Stimulated activated CD8-positive, alpha-beta memory T cell treated with anti-CD3 and anti-CD28 coated beads, Interleukin-2, amount 100 ng/mL, for 1 hour (primary cell): ENCODE measurements at places on chromosomes 1 and 21.

DNA sequence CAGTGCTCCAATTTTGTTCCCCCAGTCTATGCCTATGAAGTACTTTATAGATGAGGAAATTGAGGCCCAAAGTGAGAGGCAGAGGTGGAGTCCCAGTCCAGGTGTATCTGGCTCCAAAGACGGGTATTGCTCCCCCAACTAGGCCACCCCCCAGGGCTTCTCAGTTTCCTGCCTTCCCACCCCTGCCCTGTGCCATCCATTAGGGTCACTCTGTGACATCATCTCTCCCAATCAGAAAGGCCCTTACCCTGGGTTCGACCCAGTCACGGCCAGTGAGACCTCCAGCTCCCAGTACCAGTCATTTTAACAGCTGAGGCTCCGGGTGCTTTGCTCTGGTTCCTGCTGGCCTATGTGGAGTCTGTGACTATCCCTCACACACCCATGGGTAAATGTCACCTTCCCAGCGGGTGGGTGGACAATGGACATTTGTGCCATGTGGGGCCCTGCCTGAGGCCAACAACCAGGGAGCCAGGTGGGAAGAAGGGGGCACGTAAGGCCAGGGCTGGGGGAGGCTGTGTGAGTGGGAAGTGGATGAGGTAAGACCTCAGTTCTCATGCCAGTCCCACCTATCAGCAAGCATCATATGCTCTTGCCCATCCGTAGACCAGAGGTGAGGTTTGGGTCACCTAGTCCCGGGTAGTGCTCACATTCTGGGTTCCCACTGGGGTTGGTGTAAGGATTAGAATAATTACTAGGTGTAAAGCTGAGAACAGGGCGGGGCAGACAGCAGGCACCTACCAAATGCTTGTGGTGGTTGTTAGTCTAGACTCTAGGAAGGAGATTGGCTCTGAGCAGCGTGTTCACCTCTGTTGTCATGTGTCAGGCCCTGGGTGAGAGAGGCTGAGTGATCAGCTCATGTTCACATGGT is 685.9 kb downstream of the MATN1 start:
- DNase-seq: no peak

- DNase-seq: no peak
These were observed 300.7 kb upstream of the SPAG17 start for GRCh38 chr1:118485757-118486156.

- DNase-seq: no peak
These were observed 23.0 kb upstream of the DMBX1 start for GRCh38 chr1:46466477-46467182.

DNA sequence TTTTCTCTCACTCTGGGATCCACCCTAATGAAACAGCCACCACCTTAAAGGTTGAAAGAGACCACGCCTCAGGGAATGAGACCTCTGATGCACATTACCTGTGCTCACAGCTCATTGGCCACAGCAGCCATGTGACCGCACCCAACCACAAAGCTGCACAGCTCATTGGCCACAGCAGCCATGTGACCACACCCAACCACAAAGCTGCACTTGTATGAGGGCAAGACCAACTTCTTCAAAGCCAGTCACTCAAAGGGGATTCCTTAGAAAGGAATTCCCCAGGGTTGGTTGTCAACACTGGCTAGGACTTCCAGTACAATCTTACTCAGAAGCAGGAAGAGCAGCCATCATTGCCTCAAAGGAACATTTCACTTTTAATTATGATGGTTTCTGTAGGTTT is 43.6 kb upstream of the PDE9A start:
- no peak for DNase-seq

DNA sequence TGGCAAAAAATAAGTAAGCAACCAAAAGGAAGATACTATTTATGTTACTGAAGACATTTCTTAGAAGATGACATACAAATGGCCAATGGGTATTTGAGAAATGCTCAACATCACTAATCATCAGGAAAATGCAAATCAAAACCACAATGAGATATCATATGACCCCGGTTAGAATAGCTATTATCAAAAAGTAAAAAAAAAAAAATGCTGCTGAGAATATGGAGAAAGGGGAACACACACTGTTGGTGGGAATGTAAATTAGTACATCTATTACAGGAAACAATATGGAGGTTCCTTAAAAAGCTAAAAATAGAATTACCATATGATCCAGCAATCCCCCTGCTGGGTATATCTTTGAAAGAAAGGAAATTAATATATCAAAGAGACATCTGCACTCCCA is 34.3 kb upstream of the CREG1 start:
- DNase-seq: no peak

GRCh38 chr1:170927955-170928840 is 7.1 kb upstream of the MROH9 start:
- DNase-seq: no peak

DNA sequence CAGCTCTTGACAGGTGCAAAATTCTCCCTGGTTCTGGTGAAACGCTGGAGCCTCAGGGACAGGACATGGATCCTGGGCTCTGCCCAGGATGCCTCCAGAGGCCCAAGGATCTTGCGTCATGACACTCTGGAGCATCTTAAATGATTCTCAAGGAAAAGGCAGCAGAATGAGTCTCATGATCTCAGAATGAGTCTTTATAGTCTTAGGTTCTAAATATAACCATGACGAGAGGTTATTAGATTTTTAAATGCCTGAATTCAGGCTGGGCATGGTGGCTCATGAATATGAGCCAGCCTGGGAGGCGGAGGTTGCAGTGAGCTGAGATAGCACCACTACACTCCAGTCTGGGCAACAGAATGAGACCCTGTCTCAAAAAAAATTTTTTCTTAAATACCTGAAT is 55.5 kb downstream of the ECE1 start:
- DNase-seq: no peak

DNA sequence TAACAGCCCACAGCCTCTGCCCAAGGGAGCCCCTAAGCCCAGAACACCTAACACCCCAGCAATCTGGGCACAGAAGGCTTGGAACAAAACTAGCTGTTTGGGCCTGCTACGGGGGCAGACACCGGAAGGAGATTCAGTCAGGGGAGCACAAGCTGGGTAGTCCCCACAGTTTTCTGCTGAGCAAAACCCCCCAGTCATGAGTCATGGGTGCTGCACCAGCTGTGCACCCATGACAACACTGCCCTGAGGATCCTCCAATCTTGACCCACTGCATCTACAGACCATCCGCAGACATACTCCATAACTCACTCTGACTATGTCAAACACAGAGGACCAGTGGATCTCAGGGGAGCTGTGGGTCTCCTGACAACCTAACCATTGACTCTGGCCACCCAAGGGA is 105.1 kb downstream of the LRIG2 start:
- DNase-seq: no peak

- DNase-seq: no peak
These were observed 121.5 kb downstream of the OLFML2B start for GRCh38 chr1:161902182-161902581.
